ENCODE measurements at places on chromosomes 4 and X.

- DNase-seq, result no peak
Observed at GRCh38 chr4:108224611-108225053, 55.9 kb upstream of the LEF1 start.

DNA sequence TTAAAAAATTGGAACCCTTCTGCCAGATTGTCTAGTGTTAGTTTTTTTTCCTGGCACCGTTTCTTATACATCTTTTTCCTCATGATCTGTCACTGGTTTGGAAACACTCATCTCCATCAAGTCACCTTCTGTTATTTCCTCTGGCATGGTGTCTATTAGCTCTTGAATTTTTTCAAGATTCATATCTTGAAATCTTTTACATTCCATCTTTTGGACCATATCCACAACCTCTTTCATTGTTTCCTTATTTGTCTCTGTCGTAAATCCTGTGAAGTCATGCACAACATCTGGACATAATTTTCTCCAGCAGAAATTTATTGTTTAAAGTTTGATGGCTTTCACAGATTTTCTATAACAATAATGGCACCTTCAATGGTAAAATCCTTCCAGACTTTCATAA, 10.2 kb upstream of the TMEM185A start:
- no peak for DNase-seq

- no peak for DNase-seq
Observed at GRCh38 chr4:98546910-98547594, 111.4 kb downstream of the TSPAN5 start.

DNA sequence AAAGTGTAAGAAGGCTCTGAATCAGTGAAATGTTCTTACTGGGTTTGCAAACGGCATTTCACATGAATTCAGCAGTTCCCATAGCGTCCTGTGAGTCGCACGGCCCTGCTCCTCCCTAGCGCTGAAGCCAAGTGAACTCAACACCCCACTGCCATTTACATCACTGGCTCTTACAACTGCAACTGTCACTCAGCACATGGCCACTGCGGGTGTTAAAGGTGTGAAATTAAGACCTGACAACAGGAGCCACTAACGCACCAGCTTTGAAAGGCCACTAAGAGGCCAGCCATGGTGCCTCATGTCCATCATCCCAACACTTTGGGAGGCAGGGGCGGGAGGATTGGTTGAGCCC, 31.7 kb downstream of the RNF212 start:
- no peak for DNase-seq

DNA sequence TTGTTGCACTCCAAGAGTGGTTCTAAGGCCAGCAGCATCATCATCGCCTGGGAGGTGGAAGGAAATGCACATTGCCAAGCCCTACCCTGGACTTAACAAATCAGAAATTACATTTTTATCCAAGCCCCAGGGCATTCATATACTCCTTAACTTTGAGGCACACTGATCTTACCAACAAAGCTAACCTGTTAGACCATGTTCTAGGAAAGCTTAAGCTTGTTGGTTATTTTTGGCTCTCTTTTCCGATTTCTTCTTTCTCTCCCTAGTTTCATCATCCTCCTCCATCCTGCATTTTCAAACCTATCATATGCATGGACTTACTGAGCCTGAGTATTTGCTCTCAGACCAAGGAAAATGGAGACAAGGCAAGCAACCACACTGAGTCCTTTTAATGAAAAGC, 133.4 kb downstream of the OPHN1 start:
- no peak for DNase-seq

GRCh38 chr4:101708293-101709039, 82.1 kb upstream of the BANK1 start:
- DNase-seq, result no peak

- no peak for DNase-seq
Observed at GRCh38 chr4:19557161-19557560, 694.5 kb upstream of the SLIT2 start.

- DNase-seq, result no peak
Observed at GRCh38 chr4:128350449-128351045, 62.9 kb upstream of the PGRMC2 start.

Measured in breast epithelium (tissue), 4 donors.